ENCODE measurements at places on chromosomes 6 and 20. TPM values are rescaled to one million over a fixed set of nuclear protein-coding genes. Genes with fewer than 3 reads are reported as not detected.

DNA sequence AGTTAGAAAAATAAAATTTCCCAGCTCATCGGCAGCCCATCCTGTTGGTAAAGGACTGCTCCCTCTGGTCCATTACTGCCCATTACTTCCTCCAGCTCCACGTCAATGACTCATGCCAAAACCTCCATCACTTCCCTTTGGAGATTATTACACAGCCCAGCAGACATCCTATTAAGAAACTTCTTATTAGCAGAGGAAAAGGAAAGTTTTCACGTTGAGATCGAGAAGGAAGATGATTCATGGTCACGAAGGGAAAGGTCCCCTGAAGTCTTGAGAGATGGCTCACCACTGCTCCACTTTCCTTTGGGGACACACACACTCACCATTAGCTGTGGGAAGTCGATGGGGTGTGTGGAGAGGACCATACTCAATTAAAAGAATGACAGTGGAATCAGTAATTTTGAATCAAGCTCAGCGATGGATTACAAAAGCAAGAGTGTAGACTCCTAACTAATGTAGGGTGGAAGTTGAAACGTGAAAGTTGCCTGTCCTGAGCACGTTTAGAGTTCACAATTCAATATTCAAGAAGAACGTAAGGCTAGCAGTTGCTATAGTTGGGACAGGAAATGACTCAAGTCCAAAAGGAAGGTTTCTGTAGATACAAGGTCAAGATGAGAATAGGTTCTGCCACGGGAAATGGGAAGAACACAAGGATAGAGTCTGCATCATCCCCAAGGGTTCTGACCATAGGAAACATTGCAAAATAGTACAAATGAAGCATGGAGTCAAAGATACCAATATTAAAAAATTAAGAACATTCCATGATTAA, 21.6 kb downstream of the SASH1 start:
- no peaks in the 10 kb centered on the region for H3K4me1 ChIP-seq
- peaks cover 3% of the 10 kb centered on the region for H3K27me3 ChIP-seq
- DNase-seq, result no peak
- H3K36me3 ChIP-seq, result no peaks in the 10 kb centered on the region
- H3K4me3 ChIP-seq, result no peak overlapping the region
- no peak overlapping the region for H3K27ac ChIP-seq

- no peak overlapping the region for H3K27ac ChIP-seq
- H3K27me3 ChIP-seq, result no peaks in the 10 kb centered on the region
- H3K4me3 ChIP-seq, result no peak overlapping the region
- H3K4me1 ChIP-seq, result no peaks in the 10 kb centered on the region
Measured at GRCh38 chr20:56605261-56605996, 23.7 kb upstream of the TFAP2C start.

GRCh38 chr6:98894810-98895209, 52.9 kb downstream of the FBXL4 start:
- no peak for DNase-seq
- H3K4me3 ChIP-seq, result no peak overlapping the region
- H3K27me3 ChIP-seq, result no peaks in the 10 kb centered on the region
- H3K4me1 ChIP-seq, result no peaks in the 10 kb centered on the region
- H3K36me3 ChIP-seq, result peaks cover 37% of the 10 kb centered on the region
- H3K27ac ChIP-seq, result no peak overlapping the region

The SYNDIG1 gene
- total RNA-seq, result not detected
